Stimulated activated CD8-positive, alpha-beta memory T cell treated with anti-CD3 and anti-CD28 coated beads, Interleukin-15, amount 100 ng/mL, for 48 hours (primary cell): ENCODE measurements at places on chromosomes 2 and 18.

DNA sequence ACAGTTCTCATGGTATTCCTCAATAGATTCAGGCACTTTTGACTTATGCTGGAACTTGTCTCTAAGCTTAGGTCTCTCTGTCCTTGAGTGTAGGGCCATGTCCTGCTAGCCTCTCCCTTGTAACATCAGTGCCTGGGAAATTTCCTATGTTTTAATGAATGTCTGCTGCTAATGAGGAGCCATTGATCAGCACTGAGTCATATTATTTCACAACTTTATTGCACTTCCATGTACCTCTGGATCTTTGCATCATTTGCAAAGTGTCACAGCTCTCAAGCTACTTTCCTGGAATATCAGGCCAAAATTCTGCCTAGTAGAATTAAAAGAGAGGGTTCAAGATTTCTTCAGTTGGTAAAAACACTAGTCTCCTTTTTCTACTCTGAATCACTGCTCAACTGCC, 102.5 kb downstream of the GAREM1 start:
- DNase-seq: no peak

GRCh38 chr2:81389203-81389602, 1084.7 kb upstream of the LRRTM1 start:
- no peak for DNase-seq

DNA sequence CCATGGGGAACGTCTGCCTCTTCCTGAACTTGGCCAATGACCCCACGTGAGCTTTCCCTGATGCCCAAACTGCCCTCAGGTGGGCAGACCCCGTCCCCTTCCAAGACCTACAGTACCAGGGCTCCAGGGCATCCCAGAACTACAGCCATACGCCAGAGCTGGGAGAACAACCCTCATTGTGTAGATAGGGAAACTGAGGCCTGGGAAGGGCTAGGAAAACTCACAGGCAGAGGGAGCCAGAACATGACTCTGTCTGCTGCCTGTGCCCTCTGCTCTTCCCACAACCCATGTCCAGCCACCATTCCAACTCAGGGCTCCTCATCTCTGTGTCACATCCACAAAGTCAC, 16.8 kb upstream of the ANKRD53 start:
- DNase-seq: no peak

DNA sequence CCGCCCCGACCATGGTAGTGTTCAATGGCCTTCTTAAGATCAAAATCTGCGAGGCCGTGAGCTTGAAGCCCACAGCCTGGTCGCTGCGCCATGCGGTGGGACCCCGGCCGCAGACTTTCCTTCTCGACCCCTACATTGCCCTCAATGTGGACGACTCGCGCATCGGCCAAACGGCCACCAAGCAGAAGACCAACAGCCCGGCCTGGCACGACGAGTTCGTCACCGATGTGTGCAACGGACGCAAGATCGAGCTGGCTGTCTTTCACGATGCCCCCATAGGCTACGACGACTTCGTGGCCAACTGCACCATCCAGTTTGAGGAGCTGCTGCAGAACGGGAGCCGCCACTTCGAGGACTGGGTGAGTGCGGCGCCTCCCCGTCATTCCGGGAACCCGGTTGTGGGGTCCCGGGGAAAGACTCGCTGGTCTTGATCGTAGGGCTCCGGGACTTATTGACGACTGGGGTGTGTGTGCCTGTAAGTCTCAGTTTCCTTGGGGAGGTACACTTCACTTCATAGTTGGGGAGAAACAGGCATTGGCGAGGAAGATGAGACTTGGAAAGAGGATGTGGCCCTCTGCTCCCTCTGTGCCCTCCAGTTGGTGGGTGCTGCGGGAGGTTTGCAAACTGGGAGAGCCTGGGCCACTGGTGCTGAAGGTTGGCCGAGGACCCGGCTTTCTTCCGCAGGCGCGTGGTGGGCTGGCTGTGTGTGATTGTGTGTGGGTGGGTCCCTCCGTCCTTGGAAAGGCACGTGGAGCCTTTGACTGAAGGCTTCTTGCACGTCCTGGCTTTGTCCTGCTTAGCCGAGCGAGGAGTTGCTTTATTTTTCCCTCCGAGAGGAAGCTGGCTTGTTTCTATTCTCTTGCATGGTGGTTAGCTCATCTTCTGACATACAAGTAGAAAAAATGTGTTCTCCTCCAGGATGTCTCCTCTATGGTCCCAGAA, 886 bp downstream of the PRKCE start:
- peak; percentile 16 for DNase-seq

DNA sequence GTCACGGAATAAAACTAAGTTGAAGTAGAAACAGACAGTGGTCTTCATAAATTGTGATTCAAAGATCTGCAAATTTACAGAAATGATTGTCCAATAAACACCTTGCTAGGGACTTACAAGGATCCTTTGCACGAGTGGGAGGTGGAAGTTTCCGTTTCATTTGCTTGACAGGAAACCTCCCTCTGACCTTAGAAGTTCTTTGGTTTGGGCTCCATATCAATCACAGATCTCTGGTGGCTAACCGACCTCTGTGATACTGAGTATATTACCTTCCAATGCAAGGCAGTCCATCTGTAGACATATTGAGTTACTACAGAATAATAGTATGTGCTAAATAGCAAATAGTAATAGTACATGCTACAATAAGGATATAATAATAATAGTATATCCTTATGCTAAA, 33.7 kb upstream of the RNF152 start:
- DNase-seq: peak; percentile 14

GRCh38 chr18:78160961-78161656, 818.5 kb upstream of the SALL3 start:
- DNase-seq: no peak

- no peak for DNase-seq
Observed at GRCh38 chr2:103287746-103288145, 525.9 kb downstream of the TMEM182 start.

- DNase-seq: no peak
Observed at GRCh38 chr2:165898381-165898780, 55.2 kb downstream of the TTC21B start.

DNA sequence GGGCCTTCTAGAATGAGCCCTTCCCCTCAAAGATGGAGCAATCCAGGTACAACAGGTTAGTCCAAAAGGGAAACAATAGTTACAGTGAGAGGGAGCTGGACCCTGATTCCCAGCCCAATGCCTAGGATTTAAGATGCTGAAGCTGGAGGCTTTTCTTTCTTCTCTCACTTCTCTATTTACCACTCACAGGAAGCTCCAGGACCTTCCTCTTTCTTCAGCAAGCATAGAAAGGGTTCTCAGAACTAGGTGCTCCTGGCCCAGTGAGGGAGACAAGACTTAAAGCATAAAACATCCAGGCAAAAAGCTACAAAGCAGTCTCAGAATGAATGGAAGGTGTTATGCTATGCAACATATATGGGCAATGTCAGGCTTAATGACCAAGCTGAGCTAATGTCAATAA, 279.0 kb downstream of the SRBD1 start:
- DNase-seq: no peak

DNA sequence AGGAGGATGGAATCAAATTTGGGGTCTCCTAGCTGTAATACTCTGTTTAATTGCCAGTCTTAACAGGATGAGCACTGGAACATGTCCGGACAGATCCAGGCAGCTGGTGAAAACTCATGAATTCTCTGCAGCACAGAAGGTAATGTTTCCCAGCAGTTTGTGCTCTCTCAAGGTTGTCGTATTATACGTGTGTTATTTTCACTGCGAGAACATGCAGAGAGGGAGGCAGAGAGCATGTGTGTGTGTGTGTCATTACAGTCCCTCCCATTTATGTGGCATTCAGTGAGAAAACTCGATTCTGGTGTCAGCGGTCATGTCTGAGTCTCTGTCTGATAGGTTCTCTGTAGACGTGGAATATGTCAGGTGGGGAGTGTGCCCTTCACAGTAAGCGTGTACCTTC, 150.2 kb upstream of the POU3F3 start:
- no peak for DNase-seq

GRCh38 chr2:177289824-177290628, 25.5 kb upstream of the NFE2L2 start:
- DNase-seq: no peak

GRCh38 chr2:8462899-8463648, 218.8 kb upstream of the ID2 start:
- DNase-seq: no peak

DNA sequence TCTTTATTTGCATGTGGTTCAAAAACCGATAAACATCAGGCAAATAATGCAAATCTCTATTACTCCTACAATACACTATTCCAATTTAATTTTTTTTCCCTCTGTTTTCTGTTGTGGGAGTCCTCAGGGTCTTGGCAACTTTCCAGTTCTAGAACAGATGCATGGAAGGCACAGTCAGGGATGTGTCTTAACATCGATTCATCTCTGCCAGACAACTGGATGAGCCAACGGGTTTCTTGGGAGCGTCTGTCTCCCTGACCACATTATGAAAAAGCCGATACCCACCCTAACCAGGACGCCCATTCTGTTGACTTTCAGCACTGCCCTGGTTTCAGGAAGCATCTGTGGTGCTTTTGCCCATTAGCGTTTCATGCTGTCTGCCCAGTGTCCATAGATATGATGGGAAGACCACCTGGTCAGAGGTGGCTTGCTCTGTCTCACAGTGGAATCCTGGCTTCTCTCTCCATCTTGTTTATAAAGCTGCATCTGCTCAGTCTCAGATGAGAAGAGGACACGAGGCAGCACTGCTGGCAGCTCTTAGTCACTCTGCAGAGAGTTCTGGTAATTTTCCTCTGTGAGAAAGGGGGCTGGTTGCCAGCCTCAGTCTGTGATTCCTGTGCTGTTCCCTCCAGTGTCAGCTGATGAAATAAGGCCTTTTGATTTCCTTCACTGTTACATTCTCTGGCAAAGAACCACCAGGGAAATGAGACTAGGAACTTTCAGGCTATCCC, 57.9 kb upstream of the KCNE4 start:
- DNase-seq: no peak

DNA sequence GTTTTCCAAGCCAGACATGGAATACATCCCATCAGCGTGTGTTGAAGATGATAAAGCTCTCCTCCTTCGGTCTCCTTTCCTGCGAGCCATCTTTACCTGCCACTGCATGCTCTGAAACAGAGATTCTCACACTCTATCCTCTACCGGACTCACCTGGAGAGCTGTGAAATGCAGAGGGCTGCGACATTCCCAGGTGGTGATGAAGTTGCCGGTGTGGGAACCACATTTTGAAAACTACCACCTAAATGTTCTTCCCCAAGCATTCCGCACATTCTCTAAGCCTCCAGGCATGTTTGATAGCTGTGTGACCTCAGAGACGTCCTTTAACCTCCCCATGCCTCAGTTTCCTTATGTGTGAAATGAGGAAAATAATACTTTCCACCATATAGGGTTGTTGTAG, 226.2 kb upstream of the RAB6C start:
- no peak for DNase-seq

DNA sequence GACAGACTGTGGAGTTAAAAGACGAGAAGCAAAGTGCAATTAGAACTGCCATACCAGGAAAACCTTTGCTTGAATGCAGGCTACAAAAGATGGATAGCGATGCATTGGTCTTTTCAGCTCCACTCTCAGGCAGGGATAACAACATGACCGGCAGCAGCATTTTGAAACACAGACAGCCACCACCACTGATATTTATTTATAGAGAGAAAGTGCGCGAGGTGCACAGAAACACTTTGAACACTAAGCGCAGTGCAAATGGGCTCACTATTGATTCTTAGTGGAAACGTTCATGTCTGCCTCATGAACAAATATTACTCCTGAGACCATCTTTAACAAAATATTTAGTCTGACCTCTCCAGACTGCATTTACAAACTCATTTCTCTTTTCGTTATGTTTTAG, 32.9 kb downstream of the CAVIN2 start:
- DNase-seq: no peak

DNA sequence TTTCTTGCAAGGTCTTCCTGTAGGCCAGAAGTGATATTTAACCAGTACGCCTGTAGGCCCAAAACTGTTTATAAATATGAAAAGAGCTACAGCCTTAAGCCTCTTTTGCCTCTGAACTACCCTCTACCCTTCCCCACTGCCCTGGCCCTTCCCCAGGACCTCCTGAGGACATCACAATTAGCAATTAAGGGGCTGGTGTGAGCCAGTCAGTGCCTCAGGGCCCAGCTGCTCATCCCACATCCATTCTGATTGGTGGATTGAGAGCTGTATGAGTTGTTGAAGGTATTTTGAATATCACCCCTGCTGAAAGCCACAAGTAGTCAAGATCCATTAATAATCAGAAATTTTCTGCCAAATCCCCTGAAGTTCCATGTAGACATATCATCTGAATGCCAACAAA, 126.3 kb upstream of the TACR1 start:
- DNase-seq: no peak

DNA sequence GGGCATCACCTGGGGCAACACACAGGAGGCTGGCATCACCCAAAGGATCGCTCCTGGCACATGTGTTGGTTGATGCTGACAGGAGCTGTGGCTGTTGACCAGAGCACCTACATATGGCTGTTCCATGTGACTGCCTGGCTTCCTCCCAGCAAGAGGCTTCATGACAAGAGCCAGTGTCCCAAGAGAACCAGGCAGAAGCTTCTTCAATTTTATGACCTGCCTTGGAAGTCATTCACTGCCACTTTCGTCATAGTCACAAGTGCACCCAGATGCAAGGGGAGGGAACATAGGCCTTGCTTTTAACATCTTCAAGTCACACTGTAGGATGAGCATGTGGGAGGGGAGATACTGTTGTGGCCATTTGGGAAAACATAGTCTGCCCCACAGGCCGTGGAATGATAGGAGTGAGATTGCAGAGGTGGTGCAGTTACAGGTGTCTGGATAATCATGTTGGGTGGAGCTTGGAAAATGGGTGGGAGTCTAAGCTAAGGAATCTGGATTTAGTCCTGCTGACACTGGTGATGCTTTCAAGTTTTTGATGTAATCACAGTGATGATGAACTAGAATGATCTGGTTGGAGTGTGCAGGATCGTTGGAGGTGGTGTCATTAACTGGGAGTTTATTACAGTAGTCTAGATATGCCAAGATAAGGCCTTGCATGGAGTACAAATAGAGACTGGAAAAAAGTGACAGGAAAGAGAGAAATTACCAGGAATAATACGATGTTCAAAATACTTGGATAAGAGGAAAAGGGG, 107.0 kb downstream of the RAPGEF4 start:
- no peak for DNase-seq

DNA sequence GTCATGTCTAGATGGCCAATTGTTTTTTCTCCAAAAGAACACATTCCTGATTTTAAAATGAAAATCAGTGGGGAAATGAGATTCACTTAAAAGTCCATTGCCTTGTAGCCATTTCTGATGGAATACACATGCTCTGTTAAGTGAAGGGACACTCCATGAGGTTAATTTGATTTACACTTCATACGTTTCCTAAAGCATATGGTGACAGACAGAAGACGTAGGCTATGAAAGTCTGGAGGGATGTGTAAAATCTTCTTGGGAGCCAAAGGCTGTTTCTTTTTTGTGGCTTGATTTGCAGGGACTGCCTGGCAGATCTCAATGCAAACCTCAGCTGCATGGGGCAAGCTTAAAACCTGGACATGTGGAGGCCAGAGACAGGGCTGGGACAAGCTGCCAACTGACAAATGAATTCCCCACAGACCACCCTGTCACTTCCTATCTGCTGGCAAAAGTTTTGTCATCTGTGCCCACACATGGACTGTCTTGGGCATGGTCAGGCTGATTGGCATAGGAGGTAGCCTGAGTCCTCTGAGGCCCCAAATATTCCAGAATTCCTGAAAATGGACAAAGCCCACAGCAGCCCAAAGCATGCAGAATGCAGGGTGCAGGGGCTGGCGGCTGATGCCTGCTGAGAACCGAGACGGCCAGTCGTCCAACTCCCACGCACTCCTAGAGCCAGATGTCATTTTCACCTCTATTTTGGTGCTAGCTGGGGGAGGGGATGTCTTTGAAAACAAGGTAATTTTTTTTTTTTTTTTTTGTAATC, 73.9 kb downstream of the SDC1 start:
- no peak for DNase-seq

- DNase-seq: no peak
Observed at GRCh38 chr2:189592353-189592984, 11.9 kb upstream of the SLC40A1 start.
